Esophagus muscularis mucosa (tissue), 4 donors: ENCODE measurements at places on chromosomes 6 and 20.

DNA sequence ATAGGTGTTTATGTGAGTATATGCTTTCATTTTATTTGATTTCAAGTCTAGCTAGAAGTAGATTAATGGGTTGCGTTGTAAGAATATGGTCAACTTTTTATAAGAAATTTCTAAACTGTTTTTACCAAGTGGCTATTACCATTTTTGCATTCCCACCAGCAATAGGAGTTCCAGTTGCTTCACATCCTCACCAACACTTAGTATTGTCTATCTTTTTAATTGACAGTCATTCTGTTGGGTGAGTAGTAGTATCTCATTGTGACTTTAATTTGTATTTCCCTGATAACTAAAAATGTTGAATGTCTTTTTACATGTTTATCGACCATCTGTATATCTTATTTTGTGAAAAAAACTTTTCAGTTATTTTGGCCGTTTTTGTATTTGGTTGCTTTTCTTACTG, 135.3 kb downstream of the AKAP7 start:
- DNase-seq, result no peak

- DNase-seq, result no peak
Observed at GRCh38 chr6:144083172-144083571, 12.2 kb downstream of the SF3B5 start.

- DNase-seq, result no peak
Observed at GRCh38 chr20:4966826-4967751, 34.2 kb downstream of the SLC23A2 start.

- DNase-seq, result no peak
Observed at GRCh38 chr6:124961777-124962638, at the start of gene RNF217. Gene RNF217 (plus strand): TSS chr6:124962437. CDS start chr6:124962545, 108 bp downstream.

- DNase-seq, result no peak
Observed at GRCh38 chr20:49171909-49172308, 16.2 kb downstream of the STAU1 start.

GRCh38 chr6:155432293-155432692, 23.3 kb downstream of the NOX3 start:
- DNase-seq, result no peak

GRCh38 chr6:139240161-139241010, 51.4 kb downstream of the TXLNB start:
- DNase-seq, result no peak

- no peak for DNase-seq
Observed at GRCh38 chr20:50405235-50405914, 104.8 kb upstream of the PTPN1 start.

DNA sequence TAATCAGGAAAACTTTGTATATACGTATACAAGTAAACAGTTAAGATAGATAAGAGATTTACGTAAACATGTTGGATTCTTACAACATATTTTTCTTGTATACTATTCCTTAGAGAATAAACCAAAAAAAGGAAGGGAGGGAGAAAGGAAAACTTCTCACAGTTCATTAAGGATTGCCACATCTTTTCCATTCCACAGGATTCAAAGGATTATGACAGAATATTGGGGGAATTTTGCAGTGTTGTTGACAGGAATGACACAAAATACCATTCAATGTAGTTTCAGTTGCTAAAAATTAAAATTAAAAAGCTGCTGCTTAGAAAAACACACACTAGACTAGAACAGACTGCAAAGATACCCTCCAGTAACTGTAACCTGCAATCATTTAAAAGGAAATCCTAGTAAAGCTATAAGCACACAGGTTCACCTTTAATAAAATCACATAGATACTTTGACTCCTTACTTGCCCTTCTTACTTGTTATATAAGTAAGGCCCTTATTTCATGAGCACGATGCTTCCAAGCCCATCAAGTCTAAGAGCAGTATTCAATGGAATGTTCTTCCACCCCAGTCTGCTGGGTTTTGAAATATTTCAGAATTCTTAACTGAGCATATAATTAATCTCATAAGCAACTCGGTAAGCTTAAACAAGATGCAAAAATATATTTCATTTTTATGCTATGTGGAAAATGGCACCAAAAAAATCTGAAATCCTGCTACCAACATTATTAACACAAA, 107.8 kb downstream of the SMLR1 start:
- no peak for DNase-seq

DNA sequence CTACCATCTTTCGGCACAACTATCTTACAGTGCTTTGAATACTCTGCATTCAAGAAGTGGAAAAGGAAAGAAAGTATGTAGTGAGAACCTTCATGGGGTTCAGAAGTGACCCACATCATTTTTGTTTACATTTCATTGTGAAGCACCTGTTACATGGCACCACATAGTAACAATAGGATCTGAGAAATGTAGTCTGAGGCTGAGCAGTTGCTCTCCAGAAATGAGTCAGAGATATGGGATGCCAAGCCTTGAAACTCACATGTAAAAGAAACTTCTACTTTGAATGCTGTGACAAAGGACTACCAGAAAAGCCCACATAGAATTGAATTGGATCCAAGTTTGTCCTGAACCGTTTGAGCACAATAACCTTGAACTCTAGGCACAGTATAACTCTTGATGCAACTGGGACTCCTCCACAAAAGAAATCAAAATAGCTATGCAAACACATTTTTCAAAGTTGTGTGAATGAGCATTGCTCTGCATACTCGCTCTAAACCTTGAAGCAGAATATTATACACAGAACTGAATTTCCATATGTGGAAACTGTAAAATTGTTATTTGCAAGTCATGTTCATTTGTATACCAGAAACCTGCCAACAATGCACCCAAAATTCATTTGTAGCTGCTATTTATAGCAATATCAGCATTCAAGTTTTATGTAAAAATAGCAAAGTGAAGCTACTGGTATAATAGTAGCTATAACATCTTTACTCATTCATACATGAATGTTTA, 400.9 kb upstream of the POU3F2 start:
- DNase-seq, result no peak

GRCh38 chr20:24918579-24919566, 30.2 kb upstream of the CST7 start:
- DNase-seq, result no peak

DNA sequence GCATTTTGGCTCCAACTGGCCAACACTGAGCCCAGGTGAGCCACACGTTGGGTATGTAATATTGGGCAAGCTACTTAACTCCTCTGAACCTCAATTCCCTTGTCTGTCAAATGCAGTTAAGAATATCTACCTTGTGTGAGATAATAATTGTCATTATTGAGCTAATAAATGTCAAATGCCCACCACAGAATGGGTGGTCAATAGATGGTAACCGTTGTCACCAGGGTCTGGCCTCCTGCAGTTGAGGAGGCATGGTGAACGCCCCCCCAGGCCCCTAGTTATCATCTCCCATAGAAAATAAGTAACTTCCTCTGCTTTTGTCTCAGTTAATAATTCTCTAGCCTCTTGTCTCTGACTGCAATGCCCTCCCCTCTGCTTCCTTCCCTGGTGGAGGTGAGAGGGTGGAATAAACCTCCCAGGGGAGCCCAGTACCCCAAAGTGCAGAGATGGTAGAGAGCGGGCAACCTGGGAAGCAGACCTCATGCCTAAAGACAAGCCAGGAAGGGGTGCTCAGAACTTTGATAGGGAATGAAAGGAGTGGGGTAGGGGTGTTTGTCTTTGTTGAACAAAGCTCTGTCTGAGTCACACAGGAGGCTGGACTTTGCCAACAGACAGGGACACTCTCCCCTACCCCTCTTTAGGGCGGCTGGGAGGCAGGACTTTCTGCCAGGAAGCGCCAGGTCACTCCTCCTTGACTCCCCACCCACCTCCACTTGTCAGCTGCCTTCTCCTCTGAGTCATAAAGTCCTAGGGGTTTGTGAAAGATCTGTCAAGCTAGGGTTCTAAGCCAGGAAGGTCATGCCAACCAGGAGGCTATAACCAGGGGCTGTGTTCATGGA, 1.3 kb upstream of the UNC5CL start:
- no peak for DNase-seq

- DNase-seq, result no peak
Observed at GRCh38 chr6:150931405-150931804, 65.9 kb downstream of the MTHFD1L start.

- DNase-seq, result no peak
Observed at GRCh38 chr6:128443553-128443952, 76.8 kb downstream of the PTPRK start.

DNA sequence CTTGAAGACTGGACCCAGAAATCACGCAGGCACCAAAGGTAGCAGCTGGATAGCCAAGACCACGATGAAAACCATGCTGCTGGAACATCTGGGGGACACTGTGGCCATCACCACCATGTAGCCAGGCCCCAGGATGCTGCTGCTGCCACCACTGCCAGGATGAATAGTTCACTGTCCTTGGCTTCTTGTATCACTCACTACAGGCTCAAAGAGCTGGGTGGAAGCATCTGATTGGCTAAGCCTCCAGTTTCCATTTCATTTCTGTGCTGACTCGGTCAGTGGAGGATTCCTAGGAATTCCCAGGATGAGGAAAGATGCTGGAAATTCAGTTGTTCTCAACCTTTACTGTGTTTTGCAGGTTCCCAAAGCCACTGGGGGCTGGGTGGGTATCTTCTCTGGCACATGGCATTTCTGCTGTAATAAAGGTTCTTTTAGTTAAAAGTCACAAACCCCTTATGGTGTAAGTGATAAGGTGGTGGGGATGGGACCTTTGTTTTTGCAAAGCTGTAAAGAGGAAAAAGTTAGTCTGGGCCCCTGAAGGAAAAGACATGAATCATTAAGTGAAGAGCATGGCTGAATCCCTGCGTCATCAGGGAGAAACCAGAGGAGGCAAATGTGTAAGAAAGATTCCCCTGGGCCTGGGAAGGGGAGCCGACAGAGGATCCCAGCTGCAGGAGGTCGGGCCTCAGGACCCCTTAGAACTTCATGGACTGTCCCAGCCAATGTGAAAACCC, 75.6 kb upstream of the RNF24 start:
- no peak for DNase-seq

DNA sequence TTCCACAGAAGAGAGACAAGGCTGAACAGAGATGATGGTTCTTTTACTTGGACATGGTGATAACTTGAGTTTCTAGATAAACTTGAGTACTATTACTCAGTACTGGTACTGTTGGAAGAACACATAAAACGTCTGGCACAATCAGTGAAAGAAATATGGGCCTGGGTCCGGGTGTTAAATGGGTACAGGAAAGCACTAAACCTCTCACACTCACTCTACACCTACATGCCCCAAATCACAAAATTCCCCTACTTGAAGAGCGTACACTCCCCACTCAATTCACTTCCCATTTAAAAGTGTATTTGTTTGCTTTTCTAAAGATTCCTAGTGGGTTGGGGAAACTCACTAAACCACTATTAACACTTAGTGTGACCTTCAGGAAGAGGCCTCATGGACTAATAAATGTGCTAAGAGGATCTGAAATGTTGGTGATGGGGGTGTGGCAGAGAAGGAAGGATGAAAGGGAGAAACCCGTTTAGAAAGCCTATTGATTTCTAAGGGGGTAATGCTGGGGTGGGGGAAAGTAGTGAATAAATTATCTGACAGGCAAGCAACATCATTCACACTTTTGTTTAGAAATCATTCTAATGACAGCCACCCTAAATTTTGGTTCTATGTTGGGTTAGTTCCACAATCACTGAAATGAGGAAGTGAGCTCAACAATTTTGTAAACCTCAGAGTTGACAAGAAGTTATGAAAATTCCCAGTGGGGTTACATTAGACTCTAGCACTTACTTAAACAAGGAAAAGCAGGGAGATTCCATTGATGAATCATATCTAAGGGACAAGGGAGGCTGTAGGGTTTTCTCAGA, 222.6 kb upstream of the MARCKS start:
- DNase-seq, result no peak

- no peak for DNase-seq
Observed at GRCh38 chr20:47677635-47678453, 107.4 kb downstream of the SULF2 start.

DNA sequence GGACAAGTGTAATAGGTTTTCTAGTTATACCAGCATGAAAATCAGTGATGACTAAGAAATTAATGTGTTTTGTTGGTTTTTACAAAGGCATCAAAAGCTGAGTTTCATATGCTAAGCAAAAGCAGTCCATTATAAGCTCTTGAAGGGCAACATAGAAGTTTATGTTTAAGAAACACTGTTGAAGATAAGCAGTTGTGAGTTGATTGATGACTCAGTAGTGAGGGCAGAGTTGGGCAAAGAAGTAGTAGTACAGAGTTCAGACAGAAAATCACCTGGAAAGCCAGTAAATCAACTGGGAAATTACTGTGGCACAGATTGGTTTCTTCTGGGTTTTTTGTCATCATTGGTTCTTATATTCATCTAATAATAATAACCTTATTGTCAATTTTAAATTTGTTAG, 78.0 kb upstream of the SMIM8 start:
- no peak for DNase-seq

GRCh38 chr6:170365593-170365992, 59.0 kb downstream of the FAM120B start:
- no peak for DNase-seq

DNA sequence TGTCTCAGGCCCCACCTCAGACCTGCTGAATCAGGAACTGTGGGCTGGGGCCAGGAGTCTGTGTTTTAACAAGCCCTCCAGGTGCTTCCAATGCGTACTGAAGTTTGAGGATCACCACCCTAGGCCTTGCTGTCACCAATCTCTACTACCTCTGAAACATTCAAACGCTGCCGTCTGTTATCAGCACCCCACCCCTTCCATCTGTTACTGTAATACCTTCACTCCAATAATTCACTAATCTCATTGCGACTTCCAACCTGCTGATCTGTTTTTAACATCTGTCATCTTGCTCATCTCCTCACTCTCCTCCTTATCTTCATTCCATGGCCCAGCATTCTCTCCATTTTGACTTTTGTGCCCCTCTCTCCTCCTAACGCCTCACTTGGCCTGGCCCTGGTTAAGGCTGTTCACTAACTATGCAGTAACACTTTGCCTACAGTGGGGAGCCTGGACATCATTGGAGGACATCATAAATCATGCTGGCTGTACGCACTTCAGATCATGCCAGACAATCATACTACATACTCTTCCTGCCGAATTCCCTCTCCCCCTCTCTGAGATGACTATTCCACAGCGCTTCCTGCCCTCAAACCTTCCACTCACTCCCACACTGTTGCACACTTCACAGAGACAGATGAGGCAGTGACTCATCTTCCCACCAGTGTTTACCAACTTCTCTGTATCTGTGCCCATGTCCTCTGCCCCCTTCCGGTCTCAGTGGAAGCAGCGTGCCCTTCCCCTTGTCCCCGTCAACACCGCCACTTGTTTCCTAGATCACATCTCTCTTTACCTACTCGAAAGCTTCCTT, 3.0 kb upstream of the GUCA1B start:
- DNase-seq, result no peak

DNA sequence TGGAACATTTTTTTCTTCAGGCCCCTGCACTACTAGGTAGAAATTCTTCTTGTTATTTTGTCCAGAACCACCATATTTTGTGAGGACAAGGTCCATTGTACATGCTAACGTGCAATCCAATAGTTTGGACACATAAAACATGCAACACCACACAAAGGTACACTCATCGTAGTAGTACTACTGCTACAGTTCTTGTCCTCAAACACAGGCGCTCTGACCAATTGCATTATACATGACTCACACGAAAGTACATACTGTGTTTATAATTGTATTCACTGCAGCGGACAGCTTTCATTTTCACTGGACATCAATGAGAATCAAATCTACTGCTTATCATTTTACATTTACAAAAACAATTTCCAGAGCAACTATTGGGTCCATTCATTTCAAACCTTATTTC, 15.3 kb upstream of the SMLR1 start:
- no peak for DNase-seq

GRCh38 chr6:168686029-168686738, 245.2 kb downstream of the SMOC2 start:
- DNase-seq, result no peak
